ENCODE measurements at places on chromosomes 4 and X.

- no peak for DNase-seq
Measured at GRCh38 chr4:140157341-140157740, 3.4 kb upstream of the MAML3 start.

DNA sequence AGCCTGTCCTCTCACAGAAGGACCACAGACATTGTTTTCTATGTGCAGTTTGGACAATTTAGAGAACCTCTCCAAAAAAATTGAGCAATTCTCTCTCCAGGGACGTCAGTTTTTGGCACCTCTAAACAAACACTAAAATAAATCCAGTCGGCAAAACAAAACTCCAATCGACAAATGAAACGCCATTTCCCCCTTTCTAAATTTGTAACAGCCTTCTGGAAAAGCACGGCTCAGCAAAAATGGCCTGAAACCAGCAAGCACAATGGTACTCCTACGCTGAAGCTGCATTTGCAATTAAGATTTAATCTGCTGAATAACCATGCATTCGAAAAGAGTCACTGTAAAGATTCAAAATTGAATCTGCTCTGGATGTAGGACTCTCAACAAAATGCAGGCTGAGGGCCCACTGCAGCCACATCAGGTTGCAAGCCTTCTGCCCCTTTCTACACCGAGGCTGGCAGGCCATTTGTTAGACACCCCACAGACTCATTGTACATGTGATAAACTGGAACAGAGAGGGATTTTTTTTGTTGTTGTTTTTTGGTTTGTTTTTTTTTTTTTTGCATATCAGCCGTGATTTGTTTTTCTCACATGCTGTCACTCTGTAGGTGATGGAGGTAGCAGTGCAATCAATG, 79.9 kb upstream of the MAP3K15 start:
- no peak for DNase-seq

GRCh38 chrX:103513476-103514108, 5.7 kb downstream of the RAB40A start:
- DNase-seq, result no peak

DNA sequence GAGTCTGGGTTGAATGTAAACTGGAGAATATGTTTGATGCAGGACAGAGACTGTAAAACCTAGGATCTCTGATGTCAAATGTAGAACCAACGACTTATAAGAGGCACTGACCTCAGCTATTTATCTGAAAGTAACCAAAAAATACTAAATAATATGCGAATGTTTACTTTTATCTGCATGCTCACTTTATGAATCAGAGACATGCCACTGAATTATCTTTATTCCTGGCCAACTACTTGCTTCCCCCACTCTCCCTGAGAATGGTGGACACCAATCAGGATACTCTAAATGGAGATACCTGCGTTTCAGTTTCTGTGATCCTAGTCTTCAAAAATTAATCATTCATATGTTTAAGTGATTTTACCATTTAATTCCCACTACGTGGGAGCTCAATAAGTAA, 1038.4 kb upstream of the PABPC4L start:
- no peak for DNase-seq

GRCh38 chr4:180512801-180513475, 1730.3 kb upstream of the TENM3 start:
- no peak for DNase-seq

DNA sequence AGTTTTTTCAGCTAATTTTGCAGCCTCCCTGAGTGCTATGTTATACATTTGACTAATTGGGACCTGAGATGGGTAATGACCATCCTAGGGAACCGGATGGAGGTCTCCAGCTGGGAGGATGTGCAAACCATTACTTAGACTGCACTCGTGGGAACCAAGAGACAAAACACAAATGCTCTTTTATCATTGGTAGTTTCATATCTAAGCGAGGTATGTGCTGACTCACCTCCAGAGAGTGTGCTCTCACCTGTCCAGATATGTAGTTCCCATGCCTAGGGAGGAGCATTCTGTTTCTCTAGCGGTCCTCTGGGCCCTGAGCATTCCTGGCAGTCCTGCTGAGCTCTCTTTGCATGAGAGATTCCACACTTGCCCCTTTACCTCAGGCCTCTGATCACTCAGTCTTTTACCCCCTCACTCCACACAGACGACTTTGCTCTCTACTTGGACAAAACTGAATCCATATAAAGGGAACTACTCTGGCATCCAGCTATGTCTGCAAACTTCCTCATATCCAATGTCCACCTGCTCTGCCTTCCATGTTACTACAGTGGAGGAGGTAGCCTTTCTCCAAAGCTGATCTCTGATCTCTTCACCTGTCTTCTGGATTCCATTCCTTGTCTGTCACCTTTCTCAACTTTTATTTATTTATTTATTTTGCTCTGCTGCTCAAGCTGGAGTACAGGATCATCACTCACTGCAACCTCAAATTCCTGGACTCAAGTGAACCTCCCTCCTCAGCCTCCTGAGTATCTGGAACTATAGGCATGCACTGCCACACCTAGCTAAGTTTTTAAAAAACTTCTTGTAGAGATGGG, 88.4 kb downstream of the LRP2BP start:
- DNase-seq, result no peak

DNA sequence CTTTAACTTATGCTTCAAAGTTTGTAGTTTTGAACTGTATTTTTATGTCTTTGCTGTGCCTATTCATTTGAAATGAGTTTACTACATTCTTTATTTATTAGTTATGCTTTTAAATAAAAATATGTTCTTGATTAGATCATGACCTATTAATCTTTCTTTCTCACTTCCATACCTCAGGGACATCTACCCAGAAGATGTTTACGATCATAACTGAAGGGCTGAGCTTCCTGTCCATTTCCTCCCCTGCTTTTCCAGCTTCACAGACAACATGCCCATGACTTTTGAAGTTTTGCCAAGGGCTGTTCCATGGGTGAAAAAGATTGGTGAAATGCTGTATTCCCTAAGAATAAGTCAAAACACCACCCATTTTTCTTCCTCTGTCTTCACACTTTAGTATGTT, 99.7 kb upstream of the DDIT4L start:
- no peak for DNase-seq

- DNase-seq, result no peak
Measured at GRCh38 chrX:97401586-97402136, 518.0 kb downstream of the RPA4 start.

DNA sequence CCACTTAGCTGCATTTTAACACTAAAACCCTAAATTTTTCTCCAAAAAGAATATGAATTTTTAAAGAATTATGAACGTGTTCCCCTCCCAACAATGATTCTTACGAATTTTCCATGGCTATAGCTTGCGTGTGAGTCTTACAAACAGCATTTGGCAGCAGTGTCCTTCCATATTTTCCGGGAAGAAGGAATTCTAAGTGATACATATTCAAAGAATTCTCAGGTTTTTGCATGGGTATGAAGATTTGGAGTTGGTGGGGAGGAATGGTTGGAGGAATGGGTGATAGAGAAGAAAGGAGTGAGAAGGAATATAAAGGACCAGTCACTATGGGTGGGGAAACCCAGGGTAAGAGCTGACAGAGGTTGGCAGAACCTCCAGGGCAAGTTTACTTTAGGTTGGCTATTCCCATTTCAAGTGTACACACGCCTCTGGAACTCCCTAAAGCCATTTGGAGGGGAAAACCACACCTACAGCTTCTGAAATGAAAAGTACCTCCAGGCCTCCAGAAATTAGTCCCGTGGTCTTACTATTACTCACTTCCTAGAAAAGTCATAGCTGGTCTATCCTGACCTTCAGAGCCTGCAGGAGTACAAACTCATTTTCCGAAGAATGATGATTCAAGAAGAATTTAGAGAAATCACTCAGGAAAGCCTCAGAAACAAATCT, 420.8 kb upstream of the DIPK2B start:
- no peak for DNase-seq

- DNase-seq, result no peak
Measured at GRCh38 chr4:169080981-169081380, 70.9 kb upstream of the CBR4 start.

DNA sequence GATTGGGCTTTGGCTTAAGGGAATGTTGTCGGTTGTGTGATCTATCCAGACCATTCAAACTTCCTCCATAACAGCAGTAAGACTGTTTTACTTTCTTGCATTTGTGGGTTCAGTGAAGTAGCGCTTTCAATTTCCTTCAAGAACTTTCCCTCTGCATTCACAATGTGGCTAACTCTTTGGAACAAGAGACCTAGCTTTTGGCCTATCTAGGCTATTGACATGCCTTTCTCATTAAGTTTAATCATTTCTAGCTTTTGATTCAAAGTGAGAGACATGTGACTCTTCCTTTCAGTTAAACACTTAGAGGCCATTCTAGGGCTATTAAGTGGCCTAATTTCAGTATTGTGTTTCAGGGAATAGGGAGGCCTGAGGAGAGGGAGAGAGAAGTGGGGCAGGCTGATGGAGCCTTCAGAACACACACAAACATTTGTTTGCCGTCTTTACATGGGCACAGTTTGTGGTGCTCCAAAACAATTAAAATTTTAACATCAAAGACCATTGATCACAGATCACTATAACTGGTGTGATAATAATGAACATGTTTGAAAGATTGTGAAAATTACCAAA, 34.1 kb downstream of the ADH5 start:
- no peak for DNase-seq

DNA sequence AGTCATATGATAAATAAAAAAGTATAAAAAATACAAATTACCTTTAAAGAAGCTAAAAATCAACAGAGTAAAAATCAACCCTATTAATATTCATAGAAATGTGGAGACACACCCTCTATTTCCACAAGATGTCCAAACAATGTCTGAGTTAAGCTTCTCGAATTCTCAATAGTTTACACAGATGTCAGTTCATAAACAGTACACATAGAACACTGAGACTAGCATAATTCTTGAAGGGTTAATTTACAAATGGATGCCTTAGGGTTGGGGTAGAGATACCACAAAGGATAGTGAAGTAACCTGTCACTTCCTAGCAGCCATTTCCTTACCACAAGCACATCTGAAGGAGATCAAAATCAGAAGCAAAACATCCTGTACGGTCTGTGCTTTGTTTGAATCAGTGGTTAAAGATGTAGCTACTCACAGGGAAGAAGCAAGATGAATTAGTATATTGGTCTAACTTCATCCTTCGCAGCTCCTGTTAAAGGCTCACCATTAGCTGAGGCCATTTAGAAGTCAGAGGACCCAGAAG, 2393.9 kb downstream of the ARAP2 start:
- DNase-seq, result no peak

DNA sequence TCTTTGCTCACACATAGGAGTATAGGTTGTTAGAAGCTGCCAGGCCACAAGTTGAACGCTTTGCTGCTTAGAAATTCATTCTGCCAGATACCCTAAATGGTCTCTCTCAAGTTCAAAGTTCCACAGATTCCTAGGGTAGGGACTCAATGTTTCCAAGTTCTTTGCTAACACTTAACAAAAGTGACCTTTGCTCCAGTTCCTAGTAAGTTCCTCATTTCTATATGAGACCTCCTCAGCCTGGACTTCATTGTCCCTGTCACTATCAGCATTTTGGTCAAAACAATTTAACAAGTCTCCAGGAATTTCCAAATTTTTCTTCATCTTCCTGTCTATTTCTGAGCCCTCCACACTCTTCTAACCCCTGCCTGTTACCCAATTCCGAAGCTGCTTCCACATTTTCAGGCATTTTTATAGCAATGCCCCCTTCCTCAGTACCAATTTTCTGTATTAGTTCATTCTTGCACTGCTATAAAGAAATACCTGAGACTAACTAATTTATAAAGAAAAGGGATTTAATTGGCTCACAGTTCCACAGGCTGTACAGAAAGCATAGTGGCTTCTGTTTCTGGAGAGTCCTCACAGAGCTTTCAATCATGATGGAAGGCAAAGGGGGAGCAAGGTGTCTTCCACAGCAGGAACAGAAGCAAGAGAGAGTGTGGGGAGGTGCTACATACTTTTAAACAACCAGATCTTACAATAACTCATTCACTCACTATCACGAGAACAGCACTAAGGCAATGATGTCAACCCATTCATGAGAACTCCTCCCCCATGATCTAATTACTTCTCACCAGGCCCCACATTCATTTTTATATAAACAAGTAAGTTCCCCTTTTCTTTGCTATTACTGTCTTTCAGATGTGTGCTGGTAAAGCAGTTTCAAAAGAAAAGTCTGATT, 11.5 kb upstream of the TLR1 start:
- no peak for DNase-seq

DNA sequence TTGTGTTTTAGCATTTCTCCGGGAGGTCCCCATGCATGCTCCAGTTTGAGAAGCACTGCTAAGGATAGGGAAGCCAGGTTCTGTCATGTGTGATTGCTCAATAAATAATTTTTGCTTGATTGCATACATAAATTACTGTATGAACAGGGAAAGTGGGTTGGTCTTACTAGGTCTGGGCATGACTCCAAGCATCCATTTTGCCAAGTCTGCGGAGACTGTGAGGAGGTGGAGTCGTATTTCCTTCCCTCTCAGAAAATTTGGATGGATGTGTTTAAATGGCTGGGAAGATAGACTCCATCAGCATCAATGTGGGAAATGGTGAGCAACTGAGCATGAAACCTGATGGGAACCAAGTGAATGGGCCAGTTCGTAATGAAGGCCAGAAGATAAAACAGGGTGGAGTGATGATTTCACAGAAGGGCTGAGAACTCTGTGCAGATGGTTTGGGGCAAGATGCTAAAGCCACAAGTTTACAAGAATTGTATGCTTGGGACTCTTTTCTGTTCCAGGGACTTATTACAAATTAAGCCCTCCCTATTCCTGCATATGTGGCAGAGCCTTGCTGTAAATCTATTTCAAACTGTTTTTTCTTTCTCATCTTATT, 84.1 kb downstream of the NHS start:
- no peak for DNase-seq

GRCh38 chrX:155048977-155049619, 21.8 kb downstream of the CMC4 start:
- peak; percentile 3 for DNase-seq

GRCh38 chr4:85116008-85116407, 149.5 kb upstream of the WDFY3 start:
- DNase-seq, result no peak

DNA sequence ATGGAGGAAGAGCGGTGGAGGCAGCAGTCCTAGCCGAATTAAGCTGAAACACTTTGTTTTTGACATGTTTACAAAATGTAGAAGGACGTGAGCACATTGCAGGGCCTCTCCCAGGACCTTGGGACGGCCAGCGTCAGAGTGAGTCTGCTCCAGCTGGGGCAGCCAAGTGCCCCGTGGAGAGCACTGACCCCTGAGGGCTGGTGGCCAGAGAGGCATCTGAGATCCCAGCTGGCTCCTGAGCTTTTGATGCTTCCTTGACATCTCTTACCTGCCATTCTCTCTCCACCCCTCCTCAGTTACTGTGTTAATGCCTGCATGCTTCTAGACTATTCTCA, 24.7 kb downstream of the NAT8L start:
- DNase-seq, result no peak

GRCh38 chr4:131613824-131614216, 1535.3 kb upstream of the PCDH10 start:
- DNase-seq, result no peak

GRCh38 chr4:8227201-8227770, 28.2 kb downstream of the SH3TC1 start:
- DNase-seq, result no peak
